ENCODE measurements at places on chromosomes 2 and 18. TPM values are rescaled to one million over a fixed set of nuclear protein-coding genes. Genes with fewer than 3 reads are reported as not detected.

GRCh38 chr2:218984239-218985020 is 554 bp downstream of the FEV start:
- no peak for DNase-seq

- no peak for DNase-seq
Measured at GRCh38 chr2:223746611-223747010, 90.8 kb downstream of the AP1S3 start.

DAW1 gene
- polyA plus RNA-seq = 0.08 TPM

GRCh38 chr2:209146682-209147320 is 277.0 kb upstream of the MAP2 start:
- no peak for DNase-seq

DNA sequence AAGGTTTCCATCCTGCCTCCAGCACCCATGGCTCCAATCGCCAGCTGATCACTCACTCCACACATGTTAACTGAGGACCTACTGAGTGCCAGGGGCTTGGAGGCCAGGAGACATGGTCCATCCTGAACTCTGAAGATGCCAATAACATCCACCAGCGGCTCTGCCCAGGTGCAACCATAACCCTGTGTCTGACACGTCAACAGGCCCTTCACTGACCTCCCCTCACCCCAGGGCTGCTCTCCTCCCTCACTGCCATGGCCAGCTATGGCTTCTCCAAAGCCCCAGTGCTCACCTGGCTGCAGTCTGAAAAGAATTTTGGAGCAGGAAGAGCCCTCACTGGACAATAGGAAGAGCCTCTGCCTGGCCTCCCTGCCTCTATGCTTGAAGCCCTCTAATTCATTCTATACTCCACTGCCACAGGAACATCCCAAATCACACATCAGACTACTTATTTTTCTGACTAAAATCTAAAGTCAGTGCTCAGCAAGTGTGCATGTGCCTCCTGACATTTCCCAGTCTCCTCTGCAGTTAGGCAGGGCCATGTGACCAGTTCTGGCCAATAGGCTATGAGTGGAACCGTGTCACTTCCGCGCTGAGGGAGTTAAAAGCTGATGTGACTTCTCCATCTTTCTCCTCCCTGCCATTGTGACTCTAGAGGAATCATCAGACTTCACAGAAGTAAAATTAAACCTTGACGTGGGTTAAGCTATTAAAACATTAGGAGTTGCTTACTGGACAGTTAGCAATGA is 37.2 kb downstream of the ZBTB7C start:
- no peak for DNase-seq

GRCh38 chr18:79741362-79741700 is 56.4 kb upstream of the KCNG2 start:
- DNase-seq = no peak

- DNase-seq = no peak
Measured at GRCh38 chr2:191572319-191572718, 105.6 kb upstream of the NABP1 start.

DNA sequence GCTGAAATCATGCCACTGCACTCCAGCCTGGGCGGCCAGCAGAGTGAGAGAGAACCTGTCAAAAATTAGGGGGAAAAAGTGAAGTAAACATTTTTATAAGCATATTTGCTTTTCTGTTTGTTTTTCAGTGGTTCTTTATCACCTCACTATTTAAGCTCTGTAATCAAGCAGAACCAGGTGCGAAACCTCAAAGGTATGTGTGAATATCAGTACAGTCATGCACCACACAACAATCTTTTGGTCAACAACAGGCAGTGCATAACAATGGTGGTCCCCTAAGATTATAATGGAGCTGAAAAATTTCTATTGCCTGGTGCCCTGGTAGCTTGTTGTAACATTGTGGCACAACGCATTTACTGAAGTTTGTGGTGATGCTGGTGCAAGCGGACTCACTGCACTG is 167.4 kb upstream of the STON1 start:
- no peak for DNase-seq

DNA sequence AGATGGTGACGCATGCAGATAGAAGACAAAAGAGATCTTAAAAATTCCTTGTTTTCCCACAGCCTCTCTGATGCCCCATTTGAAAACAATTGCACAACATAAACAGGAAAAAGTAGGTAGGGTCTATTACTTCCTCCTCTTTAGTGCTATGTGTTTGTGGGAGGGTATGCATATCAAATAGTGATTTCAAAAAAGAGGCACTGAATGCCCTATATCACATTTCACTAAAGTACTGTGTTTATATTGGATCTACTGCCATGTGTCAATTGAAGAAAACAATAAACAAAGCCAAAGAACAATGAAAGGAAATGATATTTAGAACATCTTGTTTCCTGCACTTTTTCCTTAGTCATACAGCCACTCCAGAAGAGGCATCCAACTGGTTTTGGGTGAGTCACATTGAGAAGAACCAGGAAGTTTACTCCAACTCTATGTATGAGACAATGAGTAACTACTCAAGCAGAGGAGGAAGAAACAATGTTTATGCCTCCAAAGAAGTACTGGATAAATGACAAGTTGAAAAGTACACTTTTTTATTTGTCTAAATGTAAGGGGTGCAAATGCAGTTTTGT is 583.6 kb downstream of the FBXO15 start:
- no peak for DNase-seq

- no peak for DNase-seq
Measured at GRCh38 chr2:212995920-212996319, 155.5 kb downstream of the IKZF2 start.

- DNase-seq = no peak
Measured at GRCh38 chr2:170817093-170818035, 677 bp downstream of the GAD1 start.

DNA sequence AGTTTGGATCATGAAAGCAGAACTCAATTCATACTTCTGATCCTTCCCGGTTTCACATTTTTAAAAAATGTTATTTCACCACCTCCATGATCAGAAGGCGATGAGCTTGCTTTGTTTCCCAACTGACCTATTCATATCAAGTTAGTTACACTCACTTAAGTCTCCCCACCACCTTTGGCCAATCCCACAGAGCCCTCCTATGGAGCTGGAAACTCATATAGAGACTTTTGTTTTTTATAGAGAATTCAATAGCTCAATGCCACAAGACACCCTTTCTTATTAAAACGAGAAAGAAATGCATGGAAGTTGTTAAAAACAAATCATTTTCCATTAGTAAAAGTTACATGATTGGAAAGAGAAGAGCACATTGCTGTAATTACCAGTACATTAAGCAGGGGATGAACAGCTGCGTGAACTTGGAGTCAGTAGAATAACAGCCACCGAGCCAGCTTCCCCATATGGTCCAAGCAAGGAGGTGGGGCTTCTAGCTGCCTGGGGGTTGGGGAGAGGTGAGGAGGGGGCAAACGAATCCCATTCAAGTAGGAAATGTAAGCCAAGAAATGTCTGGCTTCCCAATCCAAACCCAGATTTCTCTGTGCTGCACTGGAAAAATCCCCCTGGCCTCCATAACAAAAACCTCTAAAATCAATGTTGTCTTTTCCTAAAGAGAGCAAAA is 614.5 kb downstream of the IRS1 start:
- DNase-seq = peak; percentile 87

DNA sequence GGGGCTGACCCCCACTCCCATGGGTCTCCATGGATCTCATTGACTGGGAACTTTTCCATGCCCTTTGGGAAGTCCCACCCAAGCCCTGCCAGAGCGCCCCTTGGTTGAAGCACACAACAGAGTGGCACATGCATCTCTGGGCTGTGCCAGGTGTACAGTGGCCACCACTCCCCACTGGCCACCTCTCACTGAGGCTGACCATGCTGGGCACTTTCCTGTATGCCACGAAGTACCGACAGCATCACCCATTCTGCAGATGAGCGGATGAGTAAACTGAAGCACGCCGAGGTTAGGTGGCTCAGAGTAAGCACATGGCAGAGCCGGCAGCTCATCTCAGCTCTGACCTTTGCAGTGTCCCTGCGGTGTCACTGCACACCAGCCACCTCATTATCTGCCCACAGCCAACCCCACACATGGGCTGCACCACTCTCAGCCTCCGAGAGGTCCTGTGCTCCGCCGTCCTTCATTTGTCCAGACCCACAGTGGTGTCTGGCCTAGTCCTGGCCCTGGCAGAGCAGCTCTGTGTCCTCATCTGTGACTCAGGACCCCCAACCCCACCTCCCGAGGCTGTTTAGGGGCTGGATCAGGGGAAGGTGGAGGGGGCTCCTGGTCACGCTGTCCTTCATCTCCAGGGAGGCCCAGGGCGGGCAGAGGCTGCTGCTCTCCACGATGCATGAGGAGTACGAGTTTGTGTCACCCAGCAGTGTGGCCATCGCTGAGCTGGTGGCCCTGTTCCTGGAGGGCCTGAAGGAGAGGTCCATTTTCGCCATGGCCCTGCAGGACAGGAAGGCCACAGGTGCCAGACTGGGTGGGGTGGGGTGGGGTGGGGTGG is 18.0 kb upstream of the GPR17 start:
- no peak for DNase-seq

RNF138 gene
- polyA plus RNA-seq = 26.2 TPM

DNA sequence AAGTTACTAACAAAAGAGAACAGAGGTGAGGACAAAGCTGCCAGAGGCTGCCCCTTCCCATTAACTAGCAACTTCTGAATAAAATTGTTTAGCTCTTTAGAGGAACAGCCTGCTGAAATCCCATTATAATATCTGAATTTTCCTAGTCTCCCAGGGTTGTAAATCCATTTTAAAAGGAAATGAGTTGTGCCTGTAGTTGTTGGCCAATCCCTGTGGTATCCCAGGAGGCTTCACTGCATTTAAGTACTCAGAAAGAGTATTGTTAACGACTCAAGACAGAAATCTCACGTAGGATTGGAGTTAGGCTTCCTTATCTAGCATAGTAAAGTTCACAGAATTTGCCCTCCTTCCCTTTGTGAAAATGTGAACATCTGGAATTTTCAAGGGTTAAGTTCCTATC is 8.9 kb downstream of the LAPTM4A start:
- DNase-seq = no peak

GALNT3 gene
- polyA plus RNA-seq = 0.97 TPM

DNA sequence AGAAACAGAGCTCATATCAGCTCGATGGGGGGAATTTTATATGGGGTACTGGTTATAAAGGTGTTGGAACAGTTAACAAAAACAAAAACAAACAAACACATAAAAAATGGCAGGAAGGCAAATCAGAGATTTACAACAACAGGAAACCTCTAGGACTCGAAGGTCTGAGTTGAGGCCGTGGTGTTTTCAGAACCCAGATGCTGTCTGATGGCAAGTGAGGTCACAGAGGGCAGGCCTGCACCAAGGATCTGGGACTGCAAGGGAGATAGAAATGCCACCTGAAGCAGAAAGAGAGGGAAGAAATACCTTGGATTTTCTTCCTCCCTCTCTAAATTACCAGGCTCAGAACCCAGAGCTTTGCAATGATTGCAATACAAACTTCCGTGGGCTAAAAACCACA is 429.5 kb downstream of the ZNF521 start:
- DNase-seq = no peak

- DNase-seq = no peak
Measured at GRCh38 chr2:77387324-77387723, 134.9 kb downstream of the LRRTM4 start.

GRCh38 chr2:199914372-199914958 is 3.4 kb downstream of the C2orf69 start:
- no peak for DNase-seq

TWIST2 gene
- 5.5 TPM for polyA plus RNA-seq

- DNase-seq = no peak
Measured at GRCh38 chr2:168915441-168916330, 14.6 kb downstream of the G6PC2 start.

FEV gene
- polyA plus RNA-seq = not detected

DNA sequence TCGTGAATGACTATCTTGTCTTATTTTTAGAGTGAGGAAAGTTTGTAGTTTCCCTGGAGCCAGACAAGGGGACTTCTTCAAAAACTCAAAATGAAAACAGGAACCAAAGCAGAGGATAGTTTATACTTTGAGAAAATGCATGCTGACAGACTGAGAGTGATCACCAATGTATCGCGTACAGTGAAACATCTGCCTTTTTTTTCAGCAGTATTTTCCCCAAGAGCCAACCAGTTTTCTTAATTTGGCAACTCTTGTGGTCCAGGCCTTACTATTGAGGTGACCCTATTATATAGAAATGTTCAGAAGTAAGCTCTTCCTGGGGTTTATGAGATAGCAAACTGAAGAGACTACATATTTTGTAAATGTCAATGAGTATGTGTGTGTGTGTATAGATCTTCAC is 153.7 kb upstream of the VRK2 start:
- no peak for DNase-seq

DNA sequence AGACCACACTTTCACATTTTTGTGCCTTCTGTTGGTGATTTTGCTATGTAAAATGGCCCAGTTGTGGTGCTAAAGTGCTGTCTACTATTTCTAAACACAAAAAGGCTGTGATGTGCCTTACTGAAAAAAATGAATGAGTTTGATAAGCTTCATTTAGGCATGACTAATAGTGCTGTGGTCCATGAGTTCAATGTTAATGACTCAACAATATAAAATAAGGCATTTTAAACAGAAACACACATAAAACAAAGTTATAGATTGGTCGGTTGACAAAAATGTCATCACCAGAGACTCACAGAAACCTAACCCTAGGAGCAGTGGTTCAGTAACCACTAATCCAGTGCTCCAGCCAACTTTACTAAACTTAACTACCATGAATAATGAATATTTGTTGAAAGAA is 160.0 kb downstream of the DNAH6 start:
- no peak for DNase-seq

DNA sequence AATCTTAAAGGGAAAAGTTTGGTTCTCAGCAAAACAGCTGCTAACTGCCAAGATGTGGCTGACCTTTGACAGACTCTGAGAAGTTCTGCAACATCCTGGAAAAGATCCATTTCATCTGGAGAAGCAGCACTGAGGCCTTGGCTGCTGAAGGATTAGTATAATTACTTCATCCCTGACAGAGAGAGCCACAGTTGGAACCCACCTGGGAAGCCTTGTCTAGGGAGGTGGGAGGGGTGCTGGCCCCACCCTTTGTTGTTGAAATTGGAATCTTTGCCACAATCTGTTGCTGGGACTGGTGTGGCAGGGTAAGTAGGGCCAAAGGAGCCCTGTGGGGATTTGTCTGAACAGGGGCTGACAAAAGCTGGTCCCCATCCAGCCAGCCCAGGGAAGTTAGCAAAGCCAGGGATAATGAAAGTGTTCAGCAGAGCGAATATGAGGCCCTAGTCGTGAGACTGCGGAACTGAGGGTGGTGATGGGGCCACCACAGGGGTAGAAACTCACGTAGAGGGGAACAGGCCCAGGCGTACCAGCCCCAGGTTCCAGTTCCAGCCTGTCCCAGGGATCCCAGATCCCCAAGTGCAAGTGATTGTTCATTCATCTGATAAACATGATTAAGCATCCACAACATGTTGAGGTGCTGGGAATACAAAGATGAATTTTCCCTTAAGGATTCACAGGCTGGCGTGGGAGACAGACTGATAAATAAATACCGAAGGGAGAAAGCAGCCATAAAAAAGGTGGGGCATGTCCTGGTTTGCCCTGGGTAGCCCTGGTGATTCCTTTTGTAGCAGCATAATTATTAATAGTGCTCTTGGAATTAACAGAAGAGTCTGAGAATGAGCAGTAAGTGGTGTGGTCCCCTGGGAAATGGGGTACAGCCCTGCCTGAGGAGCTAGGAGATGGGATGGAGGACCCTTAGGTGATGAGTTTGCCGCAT is 60.0 kb downstream of the MYO1B start:
- DNase-seq = peak; percentile 88

Measured in forelimb muscle (tissue), 1 donor.